Activated CD8-positive, alpha-beta memory T cell treated with anti-CD3 and anti-CD28 coated beads, Interleukin-2, amount 50 U/mL, for 48 hours (primary cell): ENCODE measurements at places on chromosomes 11 and 22.

DNA sequence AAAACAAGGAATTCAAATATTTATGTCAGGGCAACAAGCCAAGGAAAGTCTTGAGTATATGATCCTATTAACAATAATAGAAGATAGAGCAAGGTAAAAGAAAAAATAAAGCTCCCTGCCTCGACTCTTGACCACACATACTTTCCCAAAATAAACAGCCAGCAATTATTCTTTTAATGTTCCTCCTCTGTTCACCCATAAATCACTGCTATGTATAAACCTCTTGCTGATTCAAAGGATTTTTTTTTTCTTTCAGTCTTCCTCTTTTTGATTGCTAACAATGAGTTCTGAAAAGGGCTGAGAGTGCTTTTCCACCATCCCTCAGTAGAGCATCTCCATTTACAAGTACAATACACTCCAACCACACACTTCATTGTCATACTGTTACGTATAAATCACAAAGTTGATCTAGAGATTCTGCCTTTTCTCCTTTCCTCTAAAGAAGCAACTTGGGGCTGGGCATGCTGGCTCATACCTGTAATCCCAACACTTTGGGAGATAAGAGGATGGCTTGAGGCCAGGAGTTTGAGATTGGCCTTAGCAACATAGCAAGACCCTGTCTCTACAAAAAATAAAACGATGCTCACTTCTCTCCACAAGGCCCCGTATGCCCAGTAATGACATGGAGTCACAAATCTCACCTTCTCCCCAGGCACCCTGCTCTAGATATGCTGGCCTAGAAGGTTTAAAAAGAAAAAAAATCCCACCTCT lies 24.0 kb downstream of the RAB30 start:
- DNase-seq, result no peak

- DNase-seq, result peak; percentile 78
Observed at GRCh38 chr11:110711776-110712658, at the start of gene ARHGAP20. Gene ARHGAP20, minus strand, starts transcription at chr11:110712437. Its CDS starts 206 bp downstream, at chr11:110712231.

GRCh38 chr11:66362481-66363147 lies 8.9 kb downstream of the SLC29A2 start:
- DNase-seq, result no peak

DNA sequence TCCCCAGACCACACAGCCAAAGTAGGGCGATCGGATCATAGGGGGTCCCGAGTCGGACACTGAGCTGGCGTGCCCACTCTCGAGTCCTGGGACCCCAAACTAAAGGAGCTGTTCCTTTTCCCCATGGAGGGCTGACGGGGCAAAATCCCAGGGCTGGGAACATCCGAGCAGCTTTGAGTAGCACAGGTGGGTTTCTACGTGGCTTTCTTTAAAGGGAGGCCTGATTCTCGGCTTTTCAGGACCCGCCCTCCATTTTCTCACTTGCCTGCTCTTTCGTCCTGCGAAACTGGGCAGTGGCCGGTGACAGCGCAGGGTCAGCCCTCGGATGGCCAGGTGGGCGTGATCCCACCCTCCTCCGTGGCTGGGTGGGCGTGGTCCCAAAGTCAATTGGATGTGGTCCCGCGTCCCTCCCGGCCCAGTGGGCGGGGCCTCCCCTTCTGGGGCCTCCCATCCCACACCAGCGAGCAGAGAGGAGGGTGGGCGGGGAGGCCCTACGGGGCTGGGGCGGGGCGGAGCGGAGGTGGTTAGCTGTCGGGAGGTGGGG lies 17.5 kb upstream of the TXNRD2 start:
- DNase-seq, result no peak

- DNase-seq, result no peak
Observed at GRCh38 chr11:125082611-125083311, 19.7 kb downstream of the SLC37A2 start.

- no peak for DNase-seq
Observed at GRCh38 chr11:122002926-122003325, 113.1 kb downstream of the BLID start.

- peak; percentile 72 for DNase-seq
Observed at GRCh38 chr22:25564979-25565677, 653 bp downstream of the GRK3 start.

GRCh38 chr11:132610216-132610615 lies 922.1 kb downstream of the OPCML start:
- DNase-seq, result no peak

- peak; percentile 13 for DNase-seq
Observed at GRCh38 chr11:7639643-7640025, 33.7 kb downstream of the CYB5R2 start.

GRCh38 chr11:108632041-108632704 lies 32.7 kb upstream of the DDX10 start:
- DNase-seq, result no peak

- no peak for DNase-seq
Observed at GRCh38 chr11:22851477-22851876, 8.8 kb downstream of the CCDC179 start.

- no peak for DNase-seq
Observed at GRCh38 chr22:35708917-35709316, 8.8 kb upstream of the APOL5 start.

- DNase-seq, result no peak
Observed at GRCh38 chr22:19773470-19774040, 13.0 kb downstream of the TBX1 start.

DNA sequence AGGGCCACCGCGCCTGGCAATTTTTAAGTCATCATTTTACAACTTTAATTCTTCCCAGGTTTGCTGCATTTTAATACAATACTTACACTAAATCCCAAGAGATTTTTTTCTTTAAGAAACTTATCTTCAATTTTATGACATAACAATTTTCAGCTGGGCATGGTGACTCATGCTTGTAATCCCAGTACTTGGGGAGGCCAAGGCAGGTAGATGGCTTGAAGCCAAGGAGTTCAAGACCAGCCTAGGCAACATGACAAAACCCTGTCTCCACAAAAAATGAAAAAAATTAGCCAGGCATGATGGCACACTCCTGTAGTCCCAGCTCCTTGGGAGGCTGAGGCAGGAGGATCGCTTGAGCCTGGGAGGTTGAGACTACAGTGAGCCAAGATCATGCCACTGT lies 38.8 kb downstream of the CLDN25 start:
- no peak for DNase-seq

DNA sequence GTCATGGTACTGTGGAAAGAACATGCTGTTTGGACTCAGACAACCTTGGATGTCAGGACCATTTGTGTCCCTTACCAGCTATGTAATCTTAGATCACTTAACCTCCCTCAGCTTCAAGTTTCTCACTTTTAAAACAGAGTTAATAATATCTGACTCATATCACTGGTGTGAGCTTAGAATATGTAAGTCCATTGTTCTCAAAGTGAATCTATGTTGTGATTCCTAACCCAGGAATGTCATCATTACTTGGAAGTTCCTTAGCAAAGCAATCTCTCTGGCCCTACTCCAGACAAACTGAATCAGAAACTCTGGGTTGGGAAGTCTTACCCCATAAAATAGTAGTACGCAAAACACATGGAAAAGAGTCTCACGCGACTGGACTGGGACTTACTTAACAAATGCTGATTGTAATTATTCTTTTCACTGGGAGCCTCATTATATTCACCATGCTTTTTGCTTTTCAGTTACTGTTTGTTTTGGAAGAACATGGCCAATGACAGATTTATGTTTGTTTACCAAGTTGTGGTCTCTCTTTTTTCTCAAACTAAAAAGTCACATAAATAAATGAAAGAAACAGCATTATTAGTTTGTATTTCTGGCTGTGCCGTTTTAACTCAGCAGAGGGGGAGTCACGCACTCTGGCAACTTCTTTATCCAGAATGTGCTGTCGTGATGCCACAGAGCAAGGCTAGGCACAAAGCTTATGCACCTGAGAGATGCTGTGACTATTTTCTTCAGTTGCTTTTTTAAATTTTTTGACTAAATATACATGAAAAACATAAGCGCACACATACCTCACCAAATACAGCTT lies 217.7 kb upstream of the CTSC start:
- no peak for DNase-seq

DNA sequence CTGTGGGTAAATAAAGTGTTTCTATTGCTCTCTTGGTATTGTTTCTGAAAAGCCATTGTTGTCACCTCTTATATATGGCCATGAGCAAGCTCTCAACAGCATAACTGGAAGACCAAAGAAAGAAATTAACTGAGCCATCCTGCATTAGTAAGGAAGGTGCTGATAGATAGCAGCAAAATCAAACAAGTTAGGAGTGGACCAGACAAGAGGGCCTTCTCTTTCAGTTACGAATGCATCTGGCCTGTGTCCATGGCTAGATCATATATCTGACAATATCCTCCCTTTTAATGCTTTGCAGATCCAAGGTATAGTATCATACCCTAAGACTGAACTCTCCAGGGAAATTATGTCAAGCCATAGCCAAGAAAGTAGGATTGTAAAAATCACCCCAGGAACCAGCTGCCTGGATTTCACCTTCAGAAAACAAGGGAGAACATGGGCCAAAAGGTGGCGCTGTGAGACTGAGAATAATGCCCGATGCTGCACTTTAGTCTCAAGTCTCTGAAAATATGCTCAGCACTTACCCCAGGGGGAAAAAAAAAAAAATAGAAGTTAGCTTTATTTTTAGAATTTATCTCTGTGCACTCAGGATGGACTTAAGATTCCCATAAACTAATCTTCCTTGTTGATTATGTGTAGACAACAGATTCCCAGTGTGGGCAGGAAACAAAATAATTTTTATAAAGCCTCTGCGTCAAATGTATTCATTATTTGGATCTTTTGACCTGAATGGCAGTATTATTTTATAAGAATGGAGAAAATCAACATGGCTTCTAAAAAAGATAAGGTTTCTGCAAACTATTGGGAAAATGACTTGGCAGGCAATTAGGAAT lies 415.1 kb downstream of the ETS1 start:
- DNase-seq, result peak; percentile 93
